ENCODE measurements at places on chromosomes 1 and 21.

DNA sequence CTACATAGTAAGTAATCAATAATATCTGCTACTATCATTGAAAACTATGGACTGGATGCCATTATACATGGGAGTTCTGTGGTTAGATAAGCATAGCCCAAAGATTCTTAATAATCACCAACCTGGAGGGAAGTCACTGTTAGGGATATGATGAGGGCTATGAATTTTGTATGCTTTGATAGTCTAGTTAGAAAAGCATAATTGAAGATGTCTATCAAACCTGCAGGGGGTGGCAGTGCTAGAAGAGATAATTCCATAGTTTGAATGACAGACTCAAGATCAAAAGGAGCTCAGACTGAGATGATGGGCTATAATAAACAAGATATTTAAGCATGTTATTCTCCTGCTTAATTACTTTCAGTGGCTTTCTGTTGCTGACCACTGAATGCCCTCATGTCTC is 15.4 kb upstream of the COA6 start:
- no peak for DNase-seq

DNA sequence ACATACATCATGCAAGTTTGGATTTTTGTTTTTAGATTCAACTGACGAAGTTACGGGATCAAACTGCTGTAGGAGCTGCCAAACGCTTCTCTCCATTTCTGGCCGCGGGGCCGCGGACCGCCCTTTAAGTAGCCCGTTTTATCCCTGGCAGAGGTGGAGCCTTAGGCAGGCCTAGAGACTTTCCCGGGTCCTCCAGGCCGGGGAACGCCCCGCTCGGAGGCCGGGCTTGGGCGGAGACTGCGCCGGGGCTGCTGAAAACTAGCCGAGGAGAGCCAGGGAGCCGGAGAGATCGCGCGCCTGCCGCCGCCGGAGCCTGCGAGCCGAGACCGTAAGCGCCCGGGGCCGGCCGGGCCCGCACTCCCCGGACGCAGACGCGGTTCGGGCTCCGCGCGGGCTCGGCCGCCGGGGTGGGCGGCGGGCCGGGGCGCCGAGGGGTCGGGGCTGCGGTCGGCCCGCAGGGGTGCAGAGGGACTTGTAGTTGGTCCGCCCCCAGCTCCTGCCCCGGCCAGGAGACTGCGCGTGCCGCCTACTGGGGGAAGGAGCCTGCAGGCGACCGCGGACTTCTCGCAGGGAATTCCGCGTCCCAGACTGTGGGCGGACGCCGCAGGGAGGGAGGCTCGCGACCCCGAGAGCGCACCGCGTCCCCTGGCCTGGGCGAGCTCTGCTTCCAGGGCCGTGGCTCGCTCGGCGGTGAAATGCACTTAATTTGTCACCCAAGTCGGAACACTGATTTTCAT is at the start of gene EPHX1:
Gene EPHX1 (plus strand): TSS at position 283 of the 737 bp plus-strand sequence. CDS start 18,606 bp downstream, outside the sequence.
- DNase-seq = peak; percentile 89

- DNase-seq = no peak
Observed at GRCh38 chr1:21707086-21707840, 38.1 kb upstream of the RAP1GAP start.

DNA sequence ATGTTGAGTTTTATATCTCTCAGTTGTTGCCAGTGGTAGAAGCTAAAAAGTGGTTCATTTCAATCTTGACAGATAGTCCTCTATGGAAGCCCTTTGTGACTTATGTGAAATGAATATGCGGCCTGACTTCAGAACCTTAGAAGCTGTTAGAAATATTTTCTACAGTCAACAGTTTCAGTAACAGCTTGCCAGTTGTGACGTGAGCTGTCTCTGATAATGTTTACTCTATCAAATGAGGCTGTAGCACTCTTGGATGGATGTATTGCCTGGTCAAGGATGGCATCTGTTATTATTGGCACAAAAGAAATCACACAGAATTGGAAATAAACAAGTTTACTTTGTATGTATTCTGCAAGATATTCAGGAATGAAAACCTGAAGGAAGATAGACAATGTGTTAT is 31.9 kb downstream of the SNX7 start:
- no peak for DNase-seq

DNA sequence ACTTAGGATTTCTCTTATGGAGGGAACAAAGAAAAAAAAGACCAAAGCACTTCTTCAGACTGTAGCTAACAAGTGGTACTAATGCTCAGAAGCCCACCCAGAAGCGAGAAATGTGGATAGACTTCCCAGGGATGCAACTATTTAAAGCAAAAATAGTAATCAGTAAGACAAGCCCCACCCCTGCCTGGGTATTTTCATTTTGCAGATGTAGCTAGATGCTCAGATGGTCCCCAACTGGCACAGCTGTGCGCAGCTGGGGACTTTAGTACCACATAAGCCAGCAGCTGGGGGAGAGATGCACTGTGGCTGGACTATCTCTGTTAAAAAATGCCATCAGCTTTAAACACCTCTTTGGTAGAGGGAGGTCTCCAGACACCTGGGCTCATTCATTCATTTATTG is 77.8 kb upstream of the SPAG17 start:
- no peak for DNase-seq

- no peak for DNase-seq
Observed at GRCh38 chr1:160419838-160420169, 19.4 kb downstream of the VANGL2 start.

GRCh38 chr1:183092350-183092749 is 69.1 kb downstream of the LAMC1 start:
- no peak for DNase-seq

DNA sequence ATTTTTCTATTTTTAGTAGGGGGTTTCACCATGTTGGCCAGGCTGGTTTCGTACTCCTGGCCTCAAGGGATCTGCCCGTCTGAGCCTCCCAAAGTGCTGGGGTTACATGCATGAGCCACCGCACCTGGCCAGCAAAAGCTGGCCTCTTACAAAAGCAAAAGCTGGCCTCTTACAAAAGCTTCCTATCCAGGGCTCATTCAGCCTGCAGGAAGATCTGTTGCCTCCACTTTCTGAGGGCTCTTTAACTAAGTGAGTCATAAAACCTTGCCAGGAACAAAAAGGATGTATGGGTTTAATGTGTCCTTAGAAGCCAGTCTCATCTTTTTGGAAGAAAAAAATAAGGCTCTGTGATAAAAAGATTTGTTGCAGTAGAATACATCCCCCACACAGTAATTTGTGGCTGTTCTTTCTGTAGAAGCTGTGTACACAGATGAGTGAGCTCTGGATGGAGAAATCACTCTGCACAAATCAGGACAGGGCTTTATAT is 15.0 kb downstream of the HTR1D start:
- no peak for DNase-seq

DNA sequence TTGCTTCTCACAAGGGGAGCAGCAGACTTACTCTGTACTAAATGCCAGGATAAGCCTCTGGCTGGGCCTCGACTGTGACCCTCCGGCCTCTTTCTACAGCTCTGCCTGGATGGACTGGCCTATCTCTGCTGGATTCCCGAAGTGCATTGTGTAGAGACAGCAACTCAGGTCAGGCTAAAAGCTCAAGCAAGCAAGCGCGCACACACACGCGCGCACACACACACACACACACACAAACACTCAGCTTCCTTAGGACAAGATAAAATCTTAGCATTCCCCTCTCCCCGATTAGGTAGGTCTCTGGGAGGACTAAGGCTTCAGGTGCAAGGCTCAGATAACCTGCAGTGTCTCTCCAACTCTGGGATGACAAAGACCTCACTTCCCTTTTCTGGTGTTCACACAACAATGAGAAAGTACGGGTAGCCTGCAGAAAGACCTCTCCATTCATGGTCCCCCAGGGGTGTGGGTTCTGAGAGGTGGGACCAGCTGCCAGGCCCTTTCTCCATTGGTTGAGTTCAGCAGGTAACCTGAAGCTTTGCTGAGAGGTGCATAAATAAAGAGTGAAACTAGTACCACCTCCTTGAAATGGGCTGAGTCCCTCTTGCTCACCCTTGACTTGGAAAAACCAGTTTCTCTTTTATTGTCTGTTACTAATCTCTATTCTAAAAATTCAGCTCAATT is 155.1 kb upstream of the CAMK1G start:
- DNase-seq = no peak

DNA sequence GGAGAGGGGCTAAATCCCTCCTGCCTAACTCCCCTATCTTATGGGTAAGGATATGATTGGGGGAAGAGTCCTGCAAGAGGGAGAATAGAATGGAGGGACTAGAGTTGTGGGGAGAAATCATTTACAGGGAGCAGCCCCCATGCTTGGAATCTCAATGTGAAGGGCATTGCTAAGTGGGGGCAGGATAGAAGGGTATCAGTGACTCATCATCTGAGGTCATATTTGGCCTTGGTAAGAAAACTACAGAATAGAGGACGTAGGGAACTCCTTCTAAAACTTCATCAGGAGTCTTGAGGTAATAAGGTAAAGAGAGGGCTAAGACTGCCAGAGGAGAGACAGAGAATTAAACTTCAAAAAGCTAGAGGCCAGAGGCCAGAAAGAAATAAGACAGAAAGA is 487 bp downstream of the HJV start:
- no peak for DNase-seq

DNA sequence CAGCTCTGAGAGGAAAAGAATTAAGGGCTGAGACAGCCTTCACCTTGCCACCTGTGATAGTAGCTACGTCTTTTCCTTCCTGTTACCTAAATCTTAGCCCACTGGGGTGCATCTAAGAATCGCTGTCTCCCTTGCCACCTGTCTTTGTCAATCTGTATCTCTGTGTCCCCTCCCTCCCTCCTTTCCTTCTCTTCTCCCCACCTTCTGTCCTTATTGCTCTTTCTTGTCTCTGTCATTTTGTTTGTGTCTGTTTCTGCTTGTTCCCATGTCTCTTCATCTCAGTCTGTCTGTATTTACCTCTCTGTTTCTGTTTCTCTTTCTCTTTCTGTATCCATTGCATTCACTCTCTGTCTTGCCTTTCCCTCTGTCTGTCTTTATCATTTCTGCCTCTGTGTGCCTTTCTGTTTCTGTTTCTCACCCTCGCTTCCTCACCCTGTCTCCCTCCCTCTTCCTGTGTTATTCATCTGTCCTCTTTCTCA is 30.2 kb downstream of the SLC22A15 start:
- DNase-seq = no peak

GRCh38 chr21:39103689-39104088 is 79.6 kb downstream of the PSMG1 start:
- no peak for DNase-seq

DNA sequence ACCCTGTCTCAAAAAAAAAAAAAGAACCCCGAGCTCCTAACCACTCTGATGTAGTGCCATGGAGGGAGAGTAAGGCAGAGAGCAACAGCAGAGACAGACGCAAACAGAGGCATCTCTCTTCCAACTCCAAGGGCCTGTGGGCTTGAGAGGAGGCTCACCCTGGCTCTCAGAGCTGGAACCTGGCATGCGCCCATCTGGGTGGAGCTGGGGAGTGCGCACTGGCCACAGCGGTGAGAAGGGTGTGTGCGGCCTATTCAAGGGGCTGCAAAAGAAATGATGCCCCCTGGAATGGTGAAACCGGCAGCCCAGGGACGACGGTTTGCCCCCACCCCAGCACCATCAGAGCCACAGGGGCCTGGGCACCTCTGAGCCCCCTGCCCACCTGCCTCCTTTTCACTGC is 17.6 kb downstream of the COL8A2 start:
- no peak for DNase-seq

DNA sequence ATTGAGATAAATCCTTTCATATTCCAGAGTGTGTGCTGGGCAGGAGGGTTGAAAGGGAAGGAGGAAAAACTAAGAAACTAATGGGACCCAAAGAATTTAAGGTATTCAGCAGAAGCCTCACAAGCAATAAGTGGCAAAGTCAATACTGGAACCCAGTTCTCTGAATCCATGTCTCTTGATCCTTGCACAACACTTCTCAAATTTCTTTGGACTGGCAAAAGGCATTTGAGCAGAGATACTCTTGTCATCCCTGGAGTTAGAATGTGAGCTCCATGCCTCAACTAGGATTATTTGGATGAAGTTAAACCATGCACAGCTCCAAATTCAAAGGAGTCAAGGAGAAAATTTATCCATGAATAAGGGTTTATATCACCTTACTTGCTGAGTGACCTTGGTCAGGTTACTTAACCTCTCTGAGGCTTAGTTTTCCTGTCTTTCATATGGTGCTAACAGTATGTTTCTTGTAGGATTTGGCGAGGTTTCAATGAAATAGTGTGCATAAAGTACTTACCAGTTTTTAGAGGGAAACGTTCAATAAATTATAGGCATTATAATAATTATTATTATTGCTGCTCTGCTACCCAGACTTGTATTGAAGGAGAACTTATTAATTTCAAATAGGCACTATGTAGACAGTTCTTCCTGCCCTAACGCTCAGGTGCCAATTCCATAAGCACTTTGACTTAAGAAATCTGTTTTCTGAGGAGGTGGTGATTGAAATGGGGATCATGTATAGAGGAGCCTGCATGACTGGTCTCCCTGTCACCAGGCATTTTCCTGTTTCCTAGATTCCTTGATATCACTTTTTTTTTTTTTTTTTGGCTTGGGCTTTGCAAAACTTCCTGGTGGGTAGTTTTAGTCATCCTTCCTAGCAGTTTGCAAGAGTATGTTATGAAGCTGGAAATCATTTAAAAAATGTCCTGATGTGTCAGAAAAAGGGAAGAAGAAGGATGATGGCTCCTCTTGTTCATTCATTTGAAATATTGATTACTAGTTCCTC is 125.0 kb upstream of the JUN start:
- peak; percentile 45 for DNase-seq

DNA sequence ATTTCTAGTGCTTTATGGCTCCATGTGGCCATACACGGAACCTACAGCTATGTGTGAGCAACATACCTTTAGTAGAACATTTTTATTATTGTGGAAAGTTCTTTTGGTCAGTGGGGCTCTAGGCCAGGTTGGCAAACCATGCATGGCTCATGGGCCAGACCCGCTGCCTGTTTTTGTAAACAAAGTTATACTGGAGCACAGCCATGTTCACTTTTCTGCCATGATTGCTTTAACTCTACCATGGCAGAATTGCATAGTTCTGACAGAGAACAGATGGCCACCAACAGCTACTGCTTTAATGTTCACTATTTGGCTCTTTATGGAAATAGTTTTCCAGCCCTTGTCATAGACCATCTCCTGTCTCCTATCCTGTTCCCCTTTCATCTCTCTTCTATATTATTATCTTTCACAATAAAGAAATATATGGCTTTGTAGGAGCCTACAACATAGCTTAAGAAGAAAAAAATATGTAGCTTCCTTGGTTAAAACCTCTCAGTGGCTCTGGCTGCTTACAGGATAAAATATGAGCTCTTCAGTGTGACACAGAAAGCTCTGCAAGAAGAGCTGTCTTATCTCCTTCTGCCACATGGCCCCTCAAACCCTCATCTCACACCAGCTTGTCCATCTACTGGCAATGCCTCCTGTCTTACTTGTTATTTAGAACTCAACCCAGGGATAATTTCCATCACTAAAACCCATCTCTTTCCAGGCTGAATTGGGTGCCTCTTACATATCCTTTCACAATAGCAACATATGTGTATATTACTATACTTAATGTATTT is 54.6 kb upstream of the RWDD3 start:
- no peak for DNase-seq

DNA sequence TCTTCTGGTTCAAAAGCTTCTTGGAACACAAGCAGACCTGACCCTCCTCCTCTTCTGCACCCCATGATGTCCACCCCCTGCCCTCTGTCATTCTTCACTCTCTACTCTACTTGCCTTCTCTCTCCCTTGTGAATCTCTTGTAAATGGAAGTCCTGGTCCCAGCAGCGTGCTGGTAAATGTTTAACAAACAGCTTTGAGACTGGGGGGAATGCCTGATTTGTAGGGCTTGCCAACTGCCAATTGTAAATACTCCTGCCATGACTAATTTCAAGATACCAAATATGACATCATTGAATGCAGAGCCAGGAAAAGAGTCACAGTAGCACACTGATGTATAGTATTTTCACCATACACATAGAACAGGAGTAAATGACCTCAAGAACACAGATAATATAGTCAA is 40.9 kb upstream of the LRRN2 start:
- no peak for DNase-seq

Data from KBM-7 (cell line).